Effector memory CD4-positive, alpha-beta T cell (primary cell): ENCODE measurements at places on chromosomes 11 and 22.

- DNase-seq: no peak
These were observed 41.2 kb upstream of the TESMIN start for GRCh38 chr11:68792400-68792966.

DNA sequence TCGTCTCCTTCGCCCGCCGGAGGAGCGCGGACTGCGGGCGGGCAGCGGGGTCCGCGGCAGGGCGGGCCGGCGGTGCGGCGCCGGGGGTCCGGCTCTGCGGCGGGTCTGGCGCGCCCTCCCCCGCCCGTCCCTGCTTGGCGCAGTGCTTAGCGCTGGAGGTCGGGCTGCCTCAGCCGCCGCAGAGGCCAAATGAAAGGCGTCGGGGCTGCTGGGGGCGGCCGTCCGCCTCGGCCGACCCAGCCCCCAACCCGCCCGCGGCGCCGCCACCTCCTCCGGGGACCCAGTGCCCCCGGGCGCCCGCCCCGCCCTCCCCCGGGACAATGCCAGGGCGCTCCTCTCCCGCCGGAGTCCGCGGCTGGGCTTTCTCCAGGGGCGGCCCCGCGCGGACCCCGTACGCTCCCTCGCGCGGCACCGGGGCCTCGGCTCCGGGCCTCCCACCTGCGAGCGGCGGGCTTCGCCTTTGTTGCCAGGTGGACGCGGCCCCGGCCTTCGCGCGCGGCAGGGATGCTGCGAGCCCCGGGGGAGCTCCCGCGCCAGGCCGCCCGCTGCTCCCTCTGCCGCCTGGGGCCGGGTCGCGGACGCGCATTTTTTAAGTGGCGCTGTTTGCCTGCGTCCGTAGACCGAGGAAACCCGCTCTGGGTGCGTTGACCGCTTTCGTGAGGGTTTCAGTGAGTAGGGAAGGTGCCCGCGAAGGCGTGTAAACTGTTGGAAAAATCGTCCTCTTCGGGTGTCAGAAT, 583 bp downstream of the APLP2 start:
- peak; percentile 22 for DNase-seq

DNA sequence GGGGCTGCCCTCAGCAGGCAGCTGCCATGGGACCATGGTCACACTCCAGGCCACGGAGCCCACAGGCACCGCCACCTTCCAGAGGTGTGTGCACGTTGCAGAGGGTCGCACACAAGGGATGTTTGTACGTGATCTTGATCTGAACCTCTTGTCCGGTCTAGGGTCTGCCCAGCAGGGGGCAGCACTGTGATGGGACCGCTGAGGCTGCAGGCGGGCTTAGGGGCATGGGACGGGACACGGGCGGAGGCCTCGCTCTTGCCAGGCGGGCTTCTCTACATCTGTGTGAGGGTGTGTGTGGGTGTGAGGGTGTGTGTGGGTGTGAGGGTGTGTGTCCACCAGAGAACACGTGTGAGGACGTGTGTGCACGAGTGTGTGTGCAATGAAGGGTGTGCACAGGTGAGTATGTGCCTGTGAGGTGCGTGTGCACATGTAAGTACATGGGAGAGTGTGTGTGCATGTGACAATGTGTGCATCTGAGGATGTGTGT, 52.4 kb downstream of the CACNA1I start:
- DNase-seq: peak; percentile 37

GRCh38 chr22:28955817-28956216, 72.4 kb downstream of the ZNRF3 start:
- DNase-seq: peak; percentile 53

DNA sequence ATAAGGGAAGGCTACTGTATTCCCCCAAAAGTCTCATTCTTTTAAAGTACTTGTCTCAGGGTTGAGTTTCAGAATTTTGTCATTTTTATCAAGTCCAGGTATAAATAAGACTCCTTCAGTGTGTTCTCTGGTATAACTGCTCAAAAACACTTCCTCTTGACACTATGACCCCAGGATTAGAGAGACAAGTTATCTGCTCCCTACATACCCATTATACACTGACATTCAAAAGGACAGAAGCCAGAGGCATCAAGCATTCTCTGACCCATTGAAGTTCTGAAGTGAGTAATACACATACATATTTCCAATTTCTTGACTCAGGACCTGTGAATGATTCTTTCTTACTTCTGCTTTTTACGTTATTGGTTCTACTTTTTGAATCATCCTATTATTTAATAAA, 447.8 kb upstream of the CNTN5 start:
- no peak for DNase-seq

GRCh38 chr22:23305321-23305910, 125.1 kb downstream of the BCR start:
- no peak for DNase-seq

DNA sequence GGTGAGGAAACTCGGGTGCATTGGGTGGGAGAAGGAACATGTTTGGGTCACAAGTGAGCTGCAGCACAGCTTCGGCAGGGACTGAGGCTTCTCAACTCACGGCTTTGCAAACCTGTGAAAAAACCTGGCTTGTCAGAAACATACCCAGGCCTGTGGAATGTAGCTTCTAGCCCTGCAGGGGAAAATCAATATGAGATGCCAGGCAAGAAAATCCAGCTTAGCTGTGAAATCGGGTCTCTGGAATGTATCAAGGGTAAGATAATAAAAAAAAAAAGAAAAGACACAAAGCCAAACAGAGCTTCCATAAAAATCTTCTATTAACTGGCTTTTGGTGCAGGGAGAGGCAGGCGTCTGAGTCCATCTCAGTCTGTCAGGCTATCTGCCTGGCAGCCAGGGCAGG, 28.5 kb downstream of the UQCR10 start:
- DNase-seq: no peak

GRCh38 chr22:31367426-31367825, 21.3 kb upstream of the PATZ1 start:
- no peak for DNase-seq

DNA sequence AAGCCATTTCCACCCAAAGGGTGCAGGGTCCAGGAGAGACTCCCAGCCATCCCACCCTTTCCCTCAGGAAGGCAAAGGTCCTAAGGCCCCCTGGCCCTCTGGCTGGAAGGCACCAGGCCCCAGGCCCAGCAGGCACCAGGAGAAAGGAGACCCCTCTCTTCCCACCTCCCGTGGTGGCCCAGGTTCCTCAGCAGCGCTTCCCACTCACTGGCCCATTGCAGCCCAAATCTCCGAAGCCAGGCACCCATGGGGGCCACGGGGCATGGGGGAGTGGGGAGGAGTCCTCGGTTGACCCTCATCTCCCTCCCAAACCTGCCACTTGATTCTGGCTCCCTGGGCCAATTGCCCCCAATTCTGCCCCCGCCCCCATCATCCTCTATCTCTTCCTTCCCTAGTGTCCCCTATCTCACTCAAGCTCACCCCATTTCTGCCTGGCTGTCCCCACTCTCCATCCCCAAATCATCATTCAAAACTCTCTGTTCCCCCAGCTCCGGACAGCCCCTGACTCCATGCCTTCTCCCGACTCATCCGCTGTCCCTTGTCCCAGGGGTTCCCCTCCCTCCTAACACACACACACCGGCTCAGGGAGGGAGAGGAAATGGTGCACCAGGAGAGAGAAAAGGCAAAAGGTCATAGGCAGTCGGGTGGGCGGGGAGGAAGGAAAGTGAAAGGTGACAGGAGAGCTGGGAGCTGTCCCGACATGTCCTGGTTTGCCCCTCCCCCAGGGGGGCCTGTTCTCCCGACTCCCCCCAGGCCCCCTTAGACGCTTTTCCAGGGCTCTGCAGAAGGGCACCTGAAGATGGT, 1.2 kb downstream of the LIF start:
- DNase-seq: no peak
